ENCODE measurements at places on chromosomes 12 and 14.

DNA sequence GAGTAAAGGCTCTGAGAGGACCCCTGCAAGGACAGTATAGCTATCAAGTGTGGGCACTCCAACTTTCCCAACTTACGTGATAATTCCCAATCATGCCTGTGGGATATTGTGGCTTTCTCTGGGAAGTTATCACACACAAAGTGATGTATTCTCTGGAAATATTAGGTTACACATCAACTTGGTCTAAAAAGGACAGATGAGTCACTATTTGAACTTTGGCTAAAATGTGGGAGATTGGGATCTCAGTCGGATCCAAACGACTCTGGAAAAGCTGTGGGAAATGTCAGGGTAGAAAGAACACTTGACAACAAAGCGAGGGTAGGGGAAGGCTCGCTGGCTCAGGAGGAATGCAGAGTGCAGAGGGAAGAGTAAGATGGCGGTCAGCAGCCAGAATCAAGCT, 1048.9 kb downstream of the BCL11B start:
- no peak for DNase-seq

DNA sequence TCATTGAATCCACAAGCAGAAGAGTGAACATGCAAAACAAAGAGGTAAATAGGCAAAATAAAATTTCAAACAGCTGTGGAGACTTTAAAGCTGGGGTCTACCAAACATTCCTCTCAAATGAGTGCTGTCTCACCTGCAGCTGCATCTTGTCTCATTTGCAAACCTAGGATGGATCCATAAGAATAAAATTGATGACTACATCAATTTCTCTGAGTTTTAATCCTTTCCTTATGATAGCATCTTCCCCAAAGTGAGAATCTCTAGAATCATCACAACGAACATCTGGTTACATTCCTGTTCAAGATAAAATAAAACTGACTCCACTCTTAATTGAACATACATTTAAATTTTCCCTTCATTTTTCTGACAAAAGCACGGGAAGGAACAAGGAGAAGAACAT, 18.2 kb downstream of the SSTR1 start:
- no peak for DNase-seq

GRCh38 chr12:11795913-11796459, 146.5 kb downstream of the ETV6 start:
- peak; percentile 77 for DNase-seq

- no peak for DNase-seq
These were observed 91.7 kb downstream of the DERA start for GRCh38 chr12:16002880-16003279.

- no peak for DNase-seq
These were observed 14.7 kb downstream of the SLC2A14 start for GRCh38 chr12:7857971-7858370.

- no peak for DNase-seq
These were observed 524.7 kb upstream of the TMEM132C start for GRCh38 chr12:127742231-127742630.

- DNase-seq, result no peak
These were observed 86.6 kb downstream of the KITLG start for GRCh38 chr12:88493636-88494035.

GRCh38 chr12:28583701-28584261, 393.5 kb downstream of the CCDC91 start:
- peak; percentile 88 for DNase-seq

- DNase-seq, result peak; percentile 27
These were observed 90.0 kb downstream of the NINJ2 start for GRCh38 chr12:573232-573631.

- DNase-seq, result no peak
These were observed 91.5 kb upstream of the NCOR2 start for GRCh38 chr12:124658806-124659402.

- peak; percentile 51 for DNase-seq
These were observed 6.8 kb upstream of the SYNE3 start for GRCh38 chr14:95523051-95523814.

GRCh38 chr12:111274777-111275176, 94.1 kb downstream of the PHETA1 start:
- no peak for DNase-seq

DNA sequence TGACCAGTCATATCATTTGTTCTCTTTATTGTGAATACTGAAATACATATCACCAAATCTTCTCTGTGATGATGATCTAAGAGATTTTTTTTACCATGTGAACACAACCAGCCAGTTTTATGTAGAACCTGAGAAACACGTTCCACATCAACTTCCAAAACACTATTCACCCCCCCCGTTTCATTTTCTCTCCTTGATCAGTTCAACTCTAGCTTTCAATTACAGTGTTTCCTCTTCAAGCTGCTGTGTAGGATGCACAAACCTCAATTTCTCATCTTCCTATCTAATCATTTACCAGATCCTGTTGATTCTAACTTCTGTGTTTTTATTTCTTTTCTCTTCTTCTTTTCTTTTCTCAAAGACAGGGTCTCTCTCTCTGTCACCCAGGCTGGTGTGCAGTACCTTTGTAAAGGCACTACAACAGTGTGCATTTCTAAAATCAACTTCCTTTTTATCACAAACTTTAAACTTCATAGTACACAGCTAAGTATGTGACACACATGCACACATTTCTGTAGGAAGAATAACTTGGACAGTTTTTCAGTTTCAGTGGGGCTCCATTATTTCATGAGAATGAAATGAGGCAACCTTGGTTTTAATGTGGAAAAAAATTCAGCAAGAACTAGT, 149.9 kb upstream of the FBXO33 start:
- DNase-seq, result no peak

GRCh38 chr12:24591715-24592440, 357.0 kb downstream of the BCAT1 start:
- no peak for DNase-seq

DNA sequence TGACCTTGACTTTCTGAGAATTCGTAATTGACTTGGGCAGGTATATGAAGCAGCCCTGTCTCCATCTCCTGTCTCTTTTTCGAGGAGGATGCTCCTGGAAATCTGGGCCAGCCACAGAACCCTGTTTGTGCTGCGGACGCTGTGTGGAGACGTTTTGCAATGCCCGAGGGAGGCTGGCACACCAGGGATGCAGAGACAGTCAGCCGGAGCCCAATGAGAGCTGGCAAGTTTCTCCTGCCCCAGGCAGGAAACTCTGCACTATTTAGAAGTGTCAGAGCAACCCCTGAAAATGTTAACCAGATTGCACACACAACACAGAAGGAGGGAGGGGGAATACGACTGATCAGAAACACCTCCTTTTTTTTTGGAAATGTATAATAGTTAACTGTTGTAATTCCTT, 103.2 kb upstream of the DYRK2 start:
- DNase-seq, result no peak

DNA sequence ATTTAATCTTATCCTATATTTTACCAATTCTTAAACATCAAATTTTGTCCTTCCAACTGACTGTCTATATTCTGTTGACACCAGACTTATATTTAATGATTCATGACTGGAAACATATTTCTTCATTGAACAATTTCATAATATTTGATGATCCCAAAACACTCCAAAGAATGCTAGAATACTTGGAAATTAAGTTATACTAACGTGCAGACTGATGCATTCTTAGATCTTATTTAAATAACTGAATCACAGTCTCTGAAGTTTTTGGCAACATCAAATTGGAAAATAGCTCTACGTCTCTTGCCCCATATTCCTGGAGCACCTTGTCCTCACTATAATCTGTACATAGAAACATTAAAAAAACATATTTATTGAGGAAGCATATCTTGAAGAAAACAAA, 127.4 kb downstream of the HMGA2 start:
- DNase-seq, result no peak

GRCh38 chr12:121423682-121424623, 24.0 kb downstream of the RNF34 start:
- DNase-seq, result no peak

- no peak for DNase-seq
These were observed 250.2 kb upstream of the OR4E1 start for GRCh38 chr14:21923820-21924219.

- DNase-seq, result no peak
These were observed 29.1 kb downstream of the MTHFD1 start for GRCh38 chr14:64417055-64417770.

DNA sequence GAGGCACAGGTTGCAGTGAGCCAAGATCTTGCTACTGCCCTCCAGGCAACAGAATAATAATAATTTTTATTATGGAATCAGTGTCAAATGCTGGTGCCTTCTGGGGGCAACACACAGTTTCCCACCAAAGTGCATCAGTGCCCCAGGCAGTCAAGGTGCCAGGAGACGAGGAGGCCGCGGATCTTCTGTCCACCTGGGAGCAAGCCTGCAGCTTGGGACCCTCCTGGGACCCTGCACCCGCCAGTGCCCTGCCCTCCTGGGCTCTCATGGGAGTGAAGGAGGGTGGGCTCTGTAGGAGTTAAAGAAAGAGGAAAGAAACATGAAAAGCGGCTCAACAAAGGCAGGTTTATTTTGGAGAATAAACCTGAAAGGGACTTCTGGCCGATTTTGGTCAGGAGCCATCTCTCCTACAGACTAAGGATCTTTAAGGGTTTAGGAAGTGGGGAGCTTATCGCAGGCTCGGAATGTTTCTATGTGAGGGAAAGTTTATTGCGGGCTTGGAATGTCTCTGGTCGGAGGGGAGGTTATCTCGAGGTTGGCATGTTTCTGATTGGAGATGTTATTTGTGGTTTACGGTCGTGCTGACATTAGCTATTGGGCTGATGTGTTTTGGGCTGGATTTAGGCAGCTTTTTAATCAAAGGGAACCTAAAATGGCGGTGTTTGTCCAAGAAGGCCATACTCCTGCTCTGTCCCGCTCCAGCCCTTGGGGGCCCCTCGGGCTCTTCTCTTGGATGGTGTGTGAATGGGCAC, 1.1 kb upstream of the ASPG start:
- DNase-seq, result peak; percentile 50

- peak; percentile 88 for DNase-seq
These were observed 960 bp upstream of the LRFN5 start for GRCh38 chr14:41605550-41606281.

- peak; percentile 75 for DNase-seq
These were observed 359.9 kb downstream of the NRXN3 start for GRCh38 chr14:78530078-78530477.

GRCh38 chr12:7019043-7019569, 830 bp upstream of the LPCAT3 start:
- DNase-seq, result no peak

DNA sequence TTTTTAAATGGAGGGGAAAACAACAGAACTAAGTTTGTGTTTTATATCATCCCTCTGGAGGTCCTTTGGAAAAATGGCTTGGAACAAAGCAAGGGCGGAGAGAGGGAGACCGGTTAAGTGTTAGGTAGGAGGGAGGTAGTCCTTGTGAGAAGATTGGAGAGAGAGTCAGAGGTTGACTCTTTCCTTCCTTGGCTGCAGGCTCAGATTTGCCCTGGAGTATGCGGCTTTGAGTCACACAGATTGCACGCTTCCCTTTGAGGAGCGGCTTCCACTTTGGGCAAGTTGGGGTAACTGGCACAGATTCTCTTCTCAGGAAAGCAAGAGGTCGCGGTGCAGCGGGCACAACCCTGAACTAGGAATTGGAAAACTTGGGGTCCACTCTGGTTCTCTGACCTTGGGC, 9.9 kb downstream of the SOCS2 start:
- DNase-seq, result peak; percentile 61

DNA sequence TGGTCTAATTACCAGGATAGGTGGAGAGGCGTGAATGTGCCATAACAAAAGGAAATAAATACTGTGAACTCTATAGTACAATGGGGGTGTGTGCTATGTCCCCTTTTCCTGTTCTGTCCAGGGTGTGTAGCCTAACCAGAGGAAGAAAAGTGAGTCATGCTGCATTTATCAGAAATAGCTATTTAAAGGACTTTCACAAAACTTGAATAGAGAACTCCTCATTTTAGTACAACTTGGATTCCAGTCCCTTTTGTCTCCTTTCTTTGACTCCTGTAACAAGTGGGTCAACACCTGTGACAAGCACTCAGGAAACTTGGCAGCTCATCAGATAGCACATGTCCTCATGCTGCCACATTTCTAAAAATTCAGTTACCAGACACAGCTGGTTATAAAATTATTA, 123.4 kb downstream of the CCDC91 start:
- DNase-seq, result no peak

DNA sequence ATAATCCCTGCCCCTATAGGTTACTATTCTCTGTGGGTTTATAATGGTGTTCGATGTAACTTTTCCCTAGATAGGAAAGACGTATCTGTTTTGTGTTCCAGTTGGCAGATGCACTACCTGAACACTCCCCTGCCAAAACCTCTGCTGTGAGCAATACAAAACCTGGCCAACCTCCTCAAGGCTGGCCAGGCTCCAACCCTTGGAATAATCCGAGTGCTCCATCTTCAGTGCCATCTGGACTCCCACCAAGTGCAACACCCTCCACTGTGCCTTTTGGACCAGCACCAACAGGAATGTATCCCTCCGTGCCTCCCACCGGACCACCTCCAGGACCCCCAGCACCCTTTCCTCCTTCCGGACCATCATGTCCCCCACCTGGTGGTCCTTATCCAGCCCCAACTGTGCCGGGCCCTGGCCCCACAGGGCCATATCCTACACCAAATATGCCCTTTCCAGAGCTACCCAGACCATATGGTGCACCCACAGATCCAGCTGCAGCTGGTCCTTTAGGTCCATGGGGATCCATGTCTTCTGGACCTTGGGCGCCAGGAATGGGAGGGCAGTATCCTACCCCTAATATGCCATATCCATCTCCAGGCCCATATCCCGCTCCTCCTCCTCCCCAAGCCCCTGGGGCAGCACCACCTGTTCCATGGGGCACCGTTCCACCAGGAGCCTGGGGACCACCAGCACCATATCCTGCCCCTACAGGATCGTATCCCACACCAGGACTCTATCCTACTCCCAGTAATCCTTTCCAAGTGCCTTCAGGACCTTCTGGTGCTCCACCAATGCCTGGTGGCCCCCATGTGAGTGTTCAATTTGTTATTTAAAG, 11.3 kb downstream of the MAPK1IP1L start:
- DNase-seq, result no peak

GRCh38 chr12:32117316-32117715, 10.7 kb downstream of the BICD1 start:
- no peak for DNase-seq

GRCh38 chr12:123238961-123239360, 5.7 kb downstream of the MTRFR start:
- no peak for DNase-seq

- DNase-seq, result peak; percentile 56
These were observed 205.4 kb downstream of the NAV3 start for GRCh38 chr12:78035901-78036606.

GRCh38 chr12:115661112-115661511, 616.4 kb downstream of the MED13L start:
- DNase-seq, result peak; percentile 19

- no peak for DNase-seq
These were observed 4.8 kb upstream of the LYZ start for GRCh38 chr12:69343357-69343756.

- peak; percentile 89 for DNase-seq
These were observed 74.2 kb downstream of the RBM19 start for GRCh38 chr12:113891739-113892520.
